ENCODE measurements at places on chromosomes 7 and 10.

DNA sequence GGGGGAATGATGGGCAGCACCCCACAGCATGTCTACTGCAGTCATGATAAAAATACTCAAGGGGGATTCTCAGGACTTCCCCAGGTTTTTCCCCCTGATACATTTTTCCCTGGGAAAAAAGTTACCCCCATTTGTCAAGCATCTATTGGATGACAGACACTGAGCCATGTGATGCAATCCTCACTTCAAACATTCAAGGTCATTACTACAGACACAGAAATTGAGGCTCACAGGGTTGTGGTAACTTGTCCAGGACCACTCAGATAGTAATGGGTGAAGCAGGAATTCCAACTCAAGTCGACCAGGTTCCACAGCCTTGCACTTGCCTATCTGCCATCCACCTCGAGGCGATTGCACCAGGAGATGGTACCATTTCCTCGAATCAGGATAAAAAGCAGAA is 31.7 kb downstream of the PPP1R3C start:
- DNase-seq, result no peak

- DNase-seq, result no peak
Observed at GRCh38 chr10:70939441-70940003, 51.2 kb upstream of the PCBD1 start.

GRCh38 chr7:101921061-101921460 is 103.6 kb downstream of the CUX1 start:
- DNase-seq, result no peak

DNA sequence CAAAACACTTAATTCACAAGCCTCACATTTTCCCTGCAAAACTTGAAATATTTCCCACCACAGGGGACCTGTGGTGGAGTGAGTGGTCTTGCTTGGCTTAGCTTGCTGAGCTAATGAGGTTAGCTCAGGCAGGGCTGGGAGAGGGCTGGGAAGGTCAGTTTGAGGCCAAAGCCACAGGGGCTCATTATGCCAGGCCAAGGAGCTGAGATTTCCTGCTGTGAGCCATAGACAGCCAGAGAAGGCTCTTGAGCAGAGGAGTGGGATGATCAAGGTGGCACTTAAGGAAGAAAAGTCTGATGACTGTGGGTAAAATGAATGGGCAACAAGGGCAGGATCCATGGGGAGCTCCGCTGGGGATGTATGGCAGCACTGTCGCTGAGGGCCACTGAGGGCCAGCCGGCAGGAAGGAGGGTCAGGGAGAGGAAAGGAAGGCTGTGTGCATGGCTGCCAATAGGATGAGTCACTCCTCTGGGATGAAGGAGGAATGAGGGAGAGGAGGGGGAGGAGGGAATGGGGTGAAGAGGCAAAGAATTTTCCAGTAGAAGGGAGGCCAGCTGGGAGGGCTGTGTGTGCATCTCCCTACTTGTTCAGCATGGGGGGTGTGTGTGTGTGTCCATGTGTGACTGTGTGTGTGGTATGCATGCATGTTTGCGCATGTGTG is 18.7 kb upstream of the ZNF488 start:
- no peak for DNase-seq

DNA sequence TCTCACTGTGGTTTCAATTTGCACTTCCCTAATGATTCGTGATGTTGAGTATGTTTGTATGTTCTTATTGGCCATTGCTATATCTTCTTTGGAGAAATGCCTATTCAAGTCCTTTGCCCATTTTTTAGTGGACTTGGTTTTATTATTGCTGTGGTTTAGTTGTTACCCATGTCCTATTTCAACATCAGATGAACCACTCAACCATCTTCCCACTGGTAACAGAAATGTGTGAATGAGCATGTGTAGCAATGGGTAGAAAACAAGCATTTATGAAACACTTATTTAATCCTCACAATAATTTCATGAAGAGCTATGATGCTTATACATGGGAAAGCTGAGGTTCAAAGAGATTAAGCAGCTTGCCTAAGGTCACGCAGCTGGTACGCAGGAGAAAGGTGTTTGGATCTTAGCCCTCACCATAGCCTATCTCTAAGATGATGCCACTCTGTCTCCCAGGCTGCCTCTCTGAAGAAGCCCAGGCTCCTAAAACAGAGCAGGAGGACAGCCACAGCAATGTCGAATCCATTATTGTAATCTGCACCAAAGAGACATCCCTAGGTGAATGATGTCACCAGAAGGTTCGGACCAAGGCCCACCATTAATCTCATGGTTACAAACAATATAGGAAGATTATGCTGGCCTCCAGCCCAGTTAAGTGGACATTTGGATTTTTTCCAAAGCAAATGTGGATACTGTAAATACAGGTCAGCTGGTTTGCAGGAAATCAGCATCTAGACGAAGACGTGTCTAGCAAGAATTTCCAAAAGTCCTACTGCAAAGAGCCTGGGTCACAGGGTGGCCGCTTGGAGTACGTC is 447.6 kb upstream of the ZMIZ1 start:
- DNase-seq, result no peak

DNA sequence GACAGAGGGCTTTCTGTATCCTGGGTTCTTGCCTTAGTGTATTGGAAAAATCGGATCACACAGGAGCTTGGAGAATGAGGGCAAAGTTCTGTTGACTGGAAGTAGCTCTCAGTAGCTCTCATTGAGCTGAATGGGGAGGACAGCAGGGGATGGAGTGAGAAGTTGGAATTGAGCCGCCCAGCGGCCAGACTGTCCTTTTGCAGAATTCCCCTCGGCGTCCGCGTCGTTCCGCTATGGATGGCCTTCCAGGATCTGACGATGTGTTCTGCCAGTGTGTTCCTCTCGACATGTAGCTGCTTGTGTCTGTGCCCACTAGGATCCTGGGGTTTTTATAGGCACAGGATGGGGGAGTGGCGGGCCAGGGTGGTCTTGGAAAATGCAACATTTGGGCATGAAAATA is 351.8 kb upstream of the SEMA3A start:
- DNase-seq, result no peak

DNA sequence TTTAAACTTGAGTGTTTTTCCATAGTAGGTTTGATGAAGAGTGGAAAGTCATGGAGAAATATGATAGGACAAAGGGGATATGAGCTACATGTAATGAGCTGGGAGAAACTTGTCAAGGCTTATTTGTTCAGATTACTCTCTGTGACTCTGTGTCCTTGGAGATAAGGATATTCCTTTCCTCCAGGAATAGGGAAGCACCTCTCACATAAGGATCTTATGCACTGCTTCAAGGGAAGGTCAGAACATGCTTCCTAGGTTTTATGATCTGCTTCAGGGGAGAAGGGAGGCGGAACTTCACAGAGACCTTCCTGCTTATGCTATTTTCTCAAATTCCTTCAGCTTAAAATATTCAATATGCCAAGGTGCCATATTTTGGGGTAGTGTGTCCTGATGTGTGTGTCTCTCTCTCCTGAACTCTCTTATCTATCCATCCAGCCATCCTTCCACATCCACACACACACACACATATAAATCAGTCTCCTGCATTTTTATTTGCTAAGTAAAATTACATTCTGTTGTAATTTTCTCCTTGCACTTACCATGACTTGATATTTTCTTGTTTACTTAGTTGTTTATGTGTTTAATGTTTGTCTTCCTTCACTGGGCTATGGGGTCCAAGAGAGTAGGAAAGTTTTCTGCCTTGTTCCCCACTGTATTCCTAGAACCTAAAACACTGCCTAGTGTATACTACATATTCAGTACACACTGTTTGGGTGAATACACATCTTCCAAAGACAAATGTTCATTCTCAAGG is 26.4 kb downstream of the ARL4A start:
- no peak for DNase-seq

GRCh38 chr10:126062131-126063032 is 166.0 kb downstream of the FANK1 start:
- no peak for DNase-seq

- no peak for DNase-seq
Observed at GRCh38 chr10:101529207-101529606, 58.9 kb downstream of the POLL start.

DNA sequence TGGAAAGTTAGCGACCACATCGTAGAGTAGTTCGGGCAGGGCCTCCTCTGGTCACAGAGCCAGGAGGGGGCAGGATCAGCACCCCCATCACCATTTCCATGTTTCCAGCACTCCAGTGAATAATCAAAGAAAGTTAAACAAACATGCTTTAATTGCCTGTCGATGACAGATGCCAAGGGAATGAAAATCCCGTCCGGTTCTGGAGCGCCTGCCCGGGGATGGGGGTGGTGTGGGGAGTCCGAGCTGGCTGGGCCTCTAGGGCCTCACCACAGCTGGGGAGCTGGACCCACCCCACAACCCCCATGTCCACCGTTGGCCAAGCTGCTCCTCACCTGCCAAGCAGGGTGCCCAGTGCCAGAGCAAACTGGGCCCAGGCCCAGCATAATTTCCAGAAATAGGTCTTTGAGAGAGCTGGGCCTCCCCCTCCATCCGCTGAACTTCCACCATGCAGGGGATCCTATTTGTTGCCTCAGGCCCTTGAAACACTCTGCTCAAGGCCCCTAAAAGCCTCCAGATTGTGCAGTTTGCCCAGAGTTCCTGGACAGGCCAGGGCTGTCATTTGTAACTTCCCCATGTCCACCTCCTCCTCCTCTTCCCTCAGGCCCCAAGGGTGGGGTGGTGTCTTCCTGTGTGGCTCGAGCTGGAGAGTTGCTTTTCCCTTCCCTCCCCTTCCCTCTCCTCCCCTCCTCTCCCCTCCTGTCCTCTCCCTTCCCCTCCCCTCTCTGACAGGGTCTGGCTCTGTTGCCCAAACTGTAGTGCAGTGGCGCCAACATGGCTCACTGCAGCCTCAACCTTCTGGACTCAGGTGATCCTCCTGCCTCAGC is 101.0 kb downstream of the MYL10 start:
- no peak for DNase-seq

- no peak for DNase-seq
Observed at GRCh38 chr7:94698275-94698674, 42.3 kb upstream of the SGCE start.

- DNase-seq, result no peak
Observed at GRCh38 chr10:36675458-36675880, 449.9 kb upstream of the ANKRD30A start.

- DNase-seq, result no peak
Observed at GRCh38 chr7:51982653-51983052, 666.0 kb upstream of the COBL start.

GRCh38 chr10:72265508-72265907 is 8.2 kb upstream of the DDIT4 start:
- no peak for DNase-seq

- DNase-seq, result no peak
Observed at GRCh38 chr10:11866199-11866925, 43.2 kb downstream of the PROSER2 start.

GRCh38 chr7:5656233-5656632 is 125.2 kb downstream of the RNF216 start:
- DNase-seq, result no peak

DNA sequence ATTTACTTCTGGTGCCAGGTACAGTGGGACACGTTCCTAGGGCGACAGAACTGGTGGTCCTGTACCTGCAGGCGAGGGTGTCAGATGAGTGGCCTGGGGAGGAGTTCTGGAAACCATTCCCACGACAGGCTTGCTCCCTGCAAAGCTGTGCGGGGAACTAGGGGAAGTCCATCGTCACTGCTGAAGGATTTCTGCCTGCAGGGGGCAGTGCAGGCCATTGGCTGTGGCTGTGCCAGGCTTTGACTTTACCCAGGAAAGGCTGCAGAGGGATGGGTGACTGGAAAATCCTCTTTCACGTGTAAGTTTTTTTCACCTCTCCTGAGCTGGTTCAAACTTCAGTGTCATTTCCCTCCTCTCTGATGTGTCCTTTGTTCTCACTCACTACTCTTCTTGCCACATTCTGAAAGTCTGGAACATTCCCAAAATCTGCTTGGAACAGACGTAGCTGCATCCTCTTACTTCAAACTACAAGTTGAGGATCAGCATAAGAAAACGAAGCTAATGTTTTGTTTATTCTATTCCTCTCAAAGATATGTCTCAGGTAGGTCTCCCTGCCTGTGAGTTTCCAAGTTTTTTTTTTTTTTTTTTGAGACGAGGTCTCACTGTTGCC is 126.5 kb downstream of the SH2D4B start:
- no peak for DNase-seq

DNA sequence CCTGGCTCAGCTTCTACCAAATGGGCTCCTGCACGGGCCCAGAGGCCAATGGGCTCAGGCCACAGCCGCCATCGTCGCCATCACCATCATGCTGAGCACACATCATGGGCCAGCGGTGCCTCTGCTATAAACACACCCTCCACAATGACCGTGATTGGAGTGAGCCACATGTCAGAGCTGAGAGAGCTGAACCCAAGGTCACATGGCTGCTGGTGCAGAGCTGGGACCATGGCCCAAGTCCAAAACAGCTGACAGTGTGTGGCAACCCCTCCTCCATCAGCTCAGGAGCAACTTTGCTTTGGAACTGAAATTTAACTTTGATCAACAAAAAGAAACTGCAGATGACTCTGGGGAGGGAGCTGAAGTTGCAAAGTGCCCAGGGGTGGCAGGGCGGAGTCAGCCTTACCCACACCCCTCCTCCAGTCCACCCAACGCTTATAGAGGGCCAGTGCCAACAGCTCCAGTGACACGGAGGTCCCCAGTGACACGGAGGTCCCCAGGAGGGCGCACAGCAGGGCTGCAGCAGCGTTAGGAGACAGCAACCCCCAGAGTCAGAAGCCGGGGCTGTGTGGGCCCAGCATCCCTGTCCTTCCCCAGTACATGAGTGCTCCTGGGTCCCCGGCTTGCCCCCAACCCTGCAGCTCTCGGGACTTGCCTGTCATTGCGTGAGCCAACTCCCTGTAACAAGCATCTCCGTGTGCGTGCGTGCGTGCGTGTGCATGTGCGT is 249.6 kb downstream of the ELFN1 start:
- DNase-seq, result no peak

- DNase-seq, result no peak
Observed at GRCh38 chr10:24255115-24255880, 46.4 kb downstream of the KIAA1217 start.

GRCh38 chr7:24718977-24719491 is 38.2 kb downstream of the GSDME start:
- no peak for DNase-seq

- DNase-seq, result no peak
Observed at GRCh38 chr10:118106426-118106825, 59.7 kb upstream of the RAB11FIP2 start.

DNA sequence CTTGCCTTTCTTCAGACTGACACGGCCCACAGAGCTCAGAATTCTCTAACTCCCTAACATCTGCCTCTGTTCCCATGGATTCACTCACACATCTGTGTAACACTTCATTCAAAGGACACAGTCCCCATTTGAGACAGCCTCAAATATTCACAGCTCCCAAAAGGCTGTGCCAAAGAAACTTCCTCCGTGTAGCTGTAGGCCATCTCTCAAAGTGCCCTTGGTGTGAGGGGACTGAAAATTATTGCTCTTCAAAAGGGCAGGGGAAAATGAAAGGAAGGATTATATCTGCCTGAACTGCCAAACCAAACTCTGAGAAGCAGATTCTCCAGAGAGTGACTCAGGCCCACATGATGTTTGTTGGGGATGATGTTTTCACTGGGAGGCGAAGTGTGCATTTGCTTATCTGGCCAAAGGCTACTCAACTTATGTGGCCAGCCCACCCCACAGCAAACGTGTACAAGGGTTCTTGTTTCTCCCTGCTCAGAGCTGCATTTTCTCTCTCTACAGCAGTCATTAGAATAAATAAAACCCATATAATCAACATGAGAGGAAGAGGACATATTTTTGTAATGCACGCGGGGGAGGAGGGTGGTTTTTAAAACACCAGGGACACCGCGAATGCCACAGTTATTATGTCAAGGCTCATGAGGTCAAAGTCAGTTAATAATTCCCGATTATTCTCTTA is 302.4 kb upstream of the NFE2L3 start:
- no peak for DNase-seq

Data from NCI-H1930 (cell line).